ENCODE measurements at places on chromosomes 2 and 18.
A peak's percentile ranks its signal among the peaks of the same experiment; 100 is the strongest.

- no peak for DNase-seq
Measured at GRCh38 chr2:43443282-43443681, 152.6 kb downstream of the THADA start.

GRCh38 chr2:36607947-36608346, 10.0 kb upstream of the FEZ2 start:
- DNase-seq, result no peak

GRCh38 chr2:85131116-85131515, 2.1 kb upstream of the TCF7L1 start:
- DNase-seq, result no peak

DNA sequence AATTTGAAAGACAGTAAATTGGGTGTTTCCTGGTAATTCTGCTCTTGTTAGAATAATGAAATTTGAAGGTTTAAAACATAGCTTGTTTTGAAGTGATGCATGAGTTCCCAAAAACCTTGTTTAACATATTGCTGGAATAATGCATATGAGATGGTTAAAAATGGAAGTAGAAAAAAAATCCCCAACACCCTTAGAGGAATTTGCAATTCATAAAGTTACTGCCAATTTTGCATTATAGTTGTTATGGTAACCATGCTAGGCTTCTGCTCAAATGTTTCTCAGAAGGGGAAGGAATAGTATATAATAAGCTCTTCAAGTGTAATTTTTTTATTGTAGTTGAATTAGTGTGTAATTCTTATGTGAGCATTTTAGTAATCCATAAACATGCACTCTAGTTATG, 49.1 kb downstream of the FASTKD2 start:
- no peak for DNase-seq

DNA sequence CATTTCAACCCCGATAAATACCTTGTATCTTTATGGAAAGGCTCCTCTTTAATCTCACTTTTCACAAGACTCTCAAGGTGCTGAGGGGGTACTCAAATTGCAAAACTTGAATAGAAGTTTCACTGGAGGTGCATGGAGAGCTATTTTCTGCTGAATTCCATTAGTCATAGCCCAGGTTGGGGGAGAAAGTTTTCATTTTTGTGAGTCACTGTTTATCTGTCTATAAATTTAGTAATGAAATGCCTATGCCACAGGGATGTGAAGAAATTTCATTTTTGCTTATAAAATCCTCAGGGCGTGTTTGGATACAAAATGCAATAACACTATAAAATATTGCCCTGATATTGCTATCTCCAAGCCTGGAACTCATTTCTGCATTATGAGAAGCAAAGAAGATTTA, 346.3 kb downstream of the LRATD1 start:
- DNase-seq, result no peak

DNA sequence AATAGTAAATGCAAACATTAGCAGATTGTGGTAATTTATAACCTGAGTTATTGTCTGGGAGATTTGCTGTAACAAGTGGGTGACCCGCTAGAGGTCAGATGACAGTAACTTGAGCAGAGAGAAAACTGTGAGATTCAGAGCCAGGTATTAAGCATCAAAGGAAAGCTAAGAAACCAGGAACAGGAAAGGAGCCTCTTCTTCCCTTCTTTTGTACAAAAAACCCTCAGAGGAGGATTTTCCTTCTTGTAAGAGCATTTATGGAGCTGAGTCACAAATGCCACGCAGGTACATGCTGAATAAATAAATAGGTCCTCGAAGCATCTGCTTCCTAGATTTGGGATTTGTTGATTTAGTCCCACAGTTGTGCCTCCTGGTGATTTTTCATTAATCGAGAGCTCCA, 146.5 kb downstream of the SH3BP4 start:
- no peak for DNase-seq

DNA sequence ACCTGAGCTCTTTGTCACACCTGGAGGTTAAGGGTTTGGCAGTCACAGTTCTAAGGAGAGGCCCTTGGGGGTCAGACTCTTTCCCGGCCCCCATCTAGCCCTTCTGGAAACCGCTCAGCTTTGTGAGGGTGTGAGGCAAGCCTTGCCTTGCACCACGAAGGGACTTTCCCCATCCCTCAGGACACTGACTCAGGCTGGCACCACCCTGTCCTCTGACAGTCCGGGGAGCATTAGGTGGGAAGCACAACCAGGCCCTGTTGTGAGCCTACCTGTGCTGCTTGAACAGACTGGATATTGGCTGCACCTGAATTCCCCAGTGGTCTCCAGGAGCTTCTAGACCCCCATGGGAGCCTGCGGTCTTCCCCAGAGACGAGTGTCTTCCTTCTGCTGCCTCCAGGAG, 47.0 kb upstream of the GBX2 start:
- DNase-seq, result no peak

DNA sequence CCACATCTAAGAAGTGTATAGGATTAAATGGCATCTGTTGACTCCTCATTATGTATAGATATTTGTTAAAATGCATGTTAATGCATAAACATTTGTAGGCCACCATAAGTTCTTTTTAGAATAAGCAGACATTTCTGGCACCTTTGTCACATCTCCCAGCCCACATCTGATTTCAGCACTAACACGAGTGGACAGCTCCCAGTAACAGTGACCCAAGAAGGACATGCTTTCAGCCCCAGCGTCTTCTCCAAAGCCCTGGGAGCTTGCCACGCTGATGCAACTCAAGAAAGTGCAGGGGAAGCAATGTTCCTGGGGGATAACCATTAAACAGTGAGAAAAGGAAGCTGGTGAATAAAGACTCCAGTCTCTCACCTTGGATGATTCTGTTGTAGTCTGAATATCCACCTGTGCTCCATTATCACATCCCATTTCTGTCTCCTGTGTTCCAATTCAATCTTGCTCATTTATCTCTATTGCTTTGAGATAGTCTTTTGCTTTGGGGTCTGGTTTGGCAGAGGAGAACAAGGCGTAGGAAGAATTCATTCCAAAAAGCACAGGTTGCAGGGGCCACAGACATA, 182.6 kb upstream of the THSD7B start:
- peak; percentile 20 for DNase-seq

DNA sequence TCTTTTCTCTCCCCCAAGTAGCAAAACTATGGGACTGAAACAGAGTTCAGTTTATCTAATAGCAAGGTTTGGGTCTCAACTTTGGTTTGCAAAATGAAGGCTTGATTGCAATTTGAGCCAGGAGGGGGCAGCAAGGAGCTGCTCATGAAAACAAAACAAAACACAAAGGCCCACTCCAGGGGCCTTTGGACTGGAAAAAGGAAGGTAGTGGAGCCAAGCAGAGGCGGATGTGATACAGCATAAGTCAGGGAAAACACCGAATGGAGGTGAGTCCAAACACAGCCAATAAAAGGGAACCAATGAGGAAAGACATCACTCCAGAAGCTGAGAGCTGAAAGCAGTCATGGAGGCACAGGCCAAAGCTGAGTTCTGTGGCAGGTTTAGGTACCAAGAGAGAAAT, 799.7 kb upstream of the ACVR2A start:
- no peak for DNase-seq

- no peak for DNase-seq
Measured at GRCh38 chr18:37604032-37604431, 38.4 kb upstream of the CELF4 start.

- no peak for DNase-seq
Measured at GRCh38 chr2:222193328-222193983, 105.3 kb downstream of the PAX3 start.

DNA sequence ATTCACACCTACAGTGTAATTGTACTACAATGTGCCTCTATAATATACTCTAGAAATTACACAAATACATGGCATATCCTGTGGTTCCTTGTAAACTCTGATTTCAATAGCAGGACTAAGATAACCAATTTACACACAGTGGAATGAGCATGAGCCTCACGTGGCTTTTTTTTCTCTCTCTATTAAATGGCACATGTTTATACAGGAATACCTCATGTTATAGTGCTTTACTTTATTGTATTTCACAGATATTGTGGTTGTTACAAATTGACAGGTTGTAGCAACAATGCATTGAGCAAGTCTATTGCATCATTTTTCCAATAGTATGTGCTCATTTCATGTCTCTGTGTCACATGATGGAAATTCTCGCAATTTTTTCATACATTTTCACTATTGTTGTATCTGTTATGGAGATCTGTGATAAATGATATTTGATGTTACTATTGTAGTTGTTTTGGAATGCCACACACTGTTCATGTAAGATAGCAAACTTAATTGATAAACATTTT, 260.0 kb downstream of the FSIP2 start:
- DNase-seq, result no peak

DNA sequence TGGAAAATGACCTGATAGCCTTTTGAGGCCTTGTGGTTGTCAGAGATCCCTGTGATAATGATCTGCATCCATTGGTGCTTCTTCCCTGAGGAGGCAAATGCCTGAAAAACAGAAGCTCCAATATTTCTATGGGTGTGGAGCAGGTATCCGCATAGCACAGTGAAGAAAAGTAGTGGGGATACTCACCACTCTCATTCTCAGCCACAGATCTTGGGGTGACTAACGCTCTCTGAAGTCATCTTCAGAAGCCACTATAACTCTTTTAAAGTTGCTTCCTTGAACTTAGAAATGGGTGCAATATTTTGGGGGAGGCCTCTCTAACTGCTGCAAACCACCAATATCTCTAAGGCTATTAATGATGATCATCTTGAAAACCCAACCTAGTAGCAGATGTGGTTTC, 46.2 kb downstream of the ARHGAP15 start:
- DNase-seq, result no peak

DNA sequence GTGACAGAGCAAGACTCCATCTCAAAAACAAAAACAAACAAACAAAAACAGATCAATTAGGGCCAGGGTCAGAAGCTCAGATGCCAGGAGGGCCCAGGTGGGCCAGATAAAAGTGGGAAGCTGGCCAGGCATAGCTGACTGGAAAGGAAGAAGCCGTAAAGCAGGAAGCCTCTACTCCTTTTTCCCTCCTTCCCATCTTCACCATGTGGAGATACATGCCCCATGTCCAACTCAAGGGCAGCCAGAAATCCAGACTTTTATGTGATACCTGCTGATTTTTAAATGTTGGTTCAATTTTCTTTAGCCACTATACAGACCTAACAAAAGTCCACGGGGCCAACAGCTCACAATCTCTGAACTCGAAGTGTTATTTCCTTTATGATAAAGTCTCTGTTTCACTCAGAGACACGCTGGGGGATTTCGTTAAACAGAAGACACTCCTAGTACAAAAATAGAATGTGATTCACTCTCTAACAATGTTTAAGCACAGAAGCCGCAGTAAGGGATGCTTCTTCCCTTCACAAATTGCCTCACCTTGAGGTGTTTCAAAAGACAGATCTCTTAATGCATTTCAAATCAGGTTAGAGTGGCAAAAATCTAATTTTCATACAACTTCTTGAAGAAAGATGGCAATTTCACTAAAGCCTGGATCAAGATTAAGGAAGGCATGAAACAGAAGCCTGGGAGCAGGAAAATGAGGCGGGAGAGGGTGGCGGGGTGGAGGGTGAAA, 14.0 kb downstream of the TMEM247 start:
- DNase-seq, result no peak

GRCh38 chr2:106709229-106709628, 176.7 kb downstream of the ST6GAL2 start:
- DNase-seq, result no peak

- DNase-seq, result no peak
Measured at GRCh38 chr18:34734056-34734455, 24.0 kb downstream of the DTNA start.

DNA sequence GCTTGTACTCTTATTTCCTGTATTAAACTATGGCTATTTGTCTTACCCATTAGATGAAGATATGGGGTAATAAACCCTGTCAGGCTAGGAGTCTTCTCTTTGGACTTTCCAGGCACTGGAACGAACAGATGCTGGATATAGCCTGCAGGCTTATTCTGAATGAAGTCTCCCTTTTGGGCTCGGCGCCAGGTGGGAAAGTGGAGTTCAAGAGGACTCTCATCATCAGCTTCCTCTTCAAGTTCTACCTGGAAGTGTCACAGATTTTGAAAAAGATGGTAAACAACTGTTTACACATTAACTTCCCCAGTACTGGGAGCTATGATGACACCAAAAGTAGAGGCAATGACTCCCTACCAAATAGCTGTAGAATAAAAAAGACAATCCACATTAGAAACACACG, 27.9 kb downstream of the AOX1 start:
- DNase-seq, result no peak

- DNase-seq, result no peak
Measured at GRCh38 chr2:18479947-18480369, 80.5 kb downstream of the RDH14 start.

DNA sequence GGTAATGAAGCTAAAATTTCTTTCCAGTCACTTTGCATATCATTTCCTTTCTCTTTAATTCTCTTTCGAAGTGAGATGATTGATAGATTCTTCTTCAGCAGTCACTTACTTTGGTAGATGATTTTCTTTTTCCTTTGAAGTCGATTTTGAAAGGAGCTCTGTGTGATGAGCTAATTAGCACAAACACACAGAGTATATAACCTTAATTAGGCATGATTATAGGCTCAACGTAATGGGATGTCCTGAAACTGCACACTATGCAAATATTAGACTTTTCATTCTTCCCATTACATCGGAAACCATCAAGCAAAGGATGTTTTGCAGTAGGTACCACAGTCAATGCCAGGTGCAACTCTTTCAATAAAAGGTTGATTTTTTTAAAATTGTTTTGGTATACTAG, 6.4 kb upstream of the CTLA4 start:
- DNase-seq, result no peak

DNA sequence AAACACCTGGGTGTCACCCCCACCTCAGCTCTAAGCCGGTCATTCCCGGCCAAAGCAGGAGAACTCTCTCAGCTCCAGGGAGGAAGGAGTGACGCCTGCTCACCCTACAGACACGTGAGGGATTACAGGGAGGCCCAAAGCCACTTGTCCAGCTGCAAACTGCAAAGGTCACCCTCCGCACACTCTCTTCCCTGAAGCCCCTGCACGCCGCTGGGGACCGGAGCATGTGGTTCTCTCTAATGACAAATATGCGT, 108.0 kb upstream of the ID2 start:
- no peak for DNase-seq

DNA sequence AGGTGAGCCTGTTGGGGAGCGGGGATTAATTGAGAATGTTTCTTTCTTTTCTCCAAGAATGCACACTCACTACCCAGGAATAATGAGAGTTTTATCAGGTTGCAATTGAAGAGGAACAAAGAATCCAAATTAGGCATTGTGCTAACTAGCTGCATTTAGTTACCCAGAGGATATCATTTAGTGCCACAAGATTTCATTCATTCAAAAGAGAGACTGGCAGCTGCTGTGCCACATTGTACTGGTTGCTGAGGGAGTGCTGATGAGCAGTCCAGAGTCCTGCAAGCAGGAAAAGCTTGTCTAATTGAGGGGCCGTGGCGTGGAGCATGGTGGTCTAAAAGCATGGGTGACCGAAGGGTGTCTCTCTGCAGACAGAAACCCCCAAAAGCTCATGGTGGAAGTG, 97.6 kb downstream of the CTAGE1 start:
- no peak for DNase-seq

GRCh38 chr2:241598061-241598460, 38.9 kb downstream of the THAP4 start:
- no peak for DNase-seq
